ENCODE measurements at places on chromosomes 3 and 15.

DNA sequence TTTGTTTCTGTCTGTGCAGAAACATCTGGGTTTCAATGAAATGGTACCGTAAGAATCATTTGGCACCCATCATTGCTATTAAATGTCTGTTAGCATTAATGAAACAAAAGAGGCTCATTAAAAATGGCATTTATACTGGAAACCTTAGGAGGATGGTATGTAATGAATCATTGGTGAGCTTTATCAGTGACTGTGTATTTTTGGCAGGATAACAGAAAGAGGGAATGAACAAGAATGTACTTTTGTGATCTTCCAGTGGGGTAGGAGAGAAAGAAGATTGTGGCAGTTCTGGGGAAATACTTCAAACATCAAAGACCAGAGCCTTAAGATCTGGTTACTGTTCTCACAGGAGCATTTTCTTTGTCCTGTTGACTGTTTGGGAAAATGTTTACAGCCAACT, 4.7 kb upstream of the DCBLD2 start:
- DNase-seq = no peak

- DNase-seq = peak; percentile 34
Measured at GRCh38 chr3:38117748-38118420, 19.0 kb downstream of the ACAA1 start.

- DNase-seq = no peak
Measured at GRCh38 chr15:95972041-95972553, 358.4 kb upstream of the NR2F2 start.

DNA sequence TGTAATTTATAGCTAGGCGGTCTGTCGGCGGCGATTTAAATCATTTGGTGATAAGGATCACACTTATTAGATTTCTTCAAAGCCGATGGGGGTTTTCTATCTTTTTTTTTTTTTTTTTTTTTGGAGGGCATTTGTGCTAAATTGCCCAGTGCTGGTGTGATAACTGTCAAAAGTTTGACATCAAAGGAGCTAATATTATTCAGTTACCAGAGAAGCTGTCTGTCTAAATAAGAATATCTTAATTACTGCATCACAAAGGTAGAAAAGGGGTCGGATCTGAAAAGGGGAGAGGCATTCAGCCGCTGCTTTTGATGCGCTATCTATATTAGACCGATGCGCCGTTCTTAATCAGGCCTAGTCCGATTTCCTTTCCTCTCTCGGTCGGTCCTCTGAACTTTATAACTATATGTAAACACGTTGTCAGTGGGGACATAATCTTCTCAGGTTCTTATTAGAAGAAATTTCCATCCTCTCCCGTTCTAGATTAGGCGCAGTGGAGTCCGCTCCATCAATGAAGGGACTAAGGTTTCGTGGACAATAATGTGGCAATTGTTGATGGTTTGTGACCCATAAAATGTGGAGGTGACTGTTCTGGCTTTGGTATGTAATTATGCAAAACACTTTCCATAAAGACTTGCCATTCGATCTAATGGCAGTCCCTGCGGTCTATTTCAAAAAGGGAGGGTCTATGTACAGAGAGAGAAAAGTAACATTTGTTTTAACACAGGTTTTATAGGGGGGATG, 31.7 kb downstream of the NR2F2 start:
- no peak for DNase-seq

GRCh38 chr3:61682671-61683548, 121.5 kb downstream of the PTPRG start:
- no peak for DNase-seq

DNA sequence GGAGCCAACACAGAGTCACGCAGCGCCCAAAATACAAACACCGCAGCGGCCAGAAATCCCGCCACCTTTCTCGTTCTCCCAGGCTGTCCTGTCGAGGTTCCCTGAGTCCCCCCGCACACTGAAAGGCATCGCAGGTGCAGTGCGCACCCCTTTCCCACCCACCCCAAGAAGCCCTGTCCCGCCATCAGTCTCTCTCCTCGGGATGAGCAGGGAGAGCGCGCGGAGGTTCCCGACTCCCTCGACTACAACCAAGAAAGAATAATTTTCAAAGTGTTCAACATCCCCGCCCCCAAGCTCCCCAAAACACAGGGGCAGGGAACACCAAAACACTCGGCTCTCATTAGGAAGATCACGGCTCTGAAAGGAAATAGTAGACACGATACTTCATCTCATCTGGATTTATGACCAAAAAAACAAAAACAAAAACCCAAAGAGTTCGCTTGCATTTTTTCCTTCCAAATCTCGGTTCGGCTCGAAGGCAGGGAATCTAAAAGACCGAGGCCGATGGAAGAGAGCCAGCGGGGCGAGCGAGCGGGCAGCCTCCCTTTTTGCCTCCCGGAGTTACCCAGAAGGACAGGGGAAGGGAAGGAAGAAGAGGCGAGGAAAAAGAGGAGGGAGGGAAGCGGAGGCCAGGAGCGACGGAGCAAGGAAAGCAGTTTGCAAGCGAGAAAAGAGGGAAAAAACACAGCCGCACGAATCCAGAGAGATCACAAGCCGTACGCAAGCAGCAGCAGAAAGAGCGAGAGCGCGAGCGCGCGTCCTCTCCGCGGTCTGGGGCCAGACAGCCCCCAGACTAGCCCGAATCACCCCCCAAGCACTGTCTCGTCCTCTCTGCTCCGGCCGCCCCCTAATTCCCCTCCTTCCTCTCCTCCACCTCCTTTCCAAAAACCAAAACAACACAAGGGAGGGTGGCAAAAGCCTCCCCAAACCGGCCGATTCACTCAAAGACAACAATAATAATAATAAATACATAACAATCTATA, 808 bp downstream of the BCL6 start:
- peak; percentile 44 for DNase-seq

GRCh38 chr3:140767566-140767965, 89.7 kb downstream of the TRIM42 start:
- no peak for DNase-seq

- no peak for DNase-seq
Measured at GRCh38 chr3:9247941-9248521, 1.4 kb downstream of the SRGAP3 start.

GRCh38 chr3:25588441-25589103, 76.1 kb downstream of the TOP2B start:
- no peak for DNase-seq

- DNase-seq = no peak
Measured at GRCh38 chr3:43198301-43198700, 88.0 kb upstream of the SNRK start.

DNA sequence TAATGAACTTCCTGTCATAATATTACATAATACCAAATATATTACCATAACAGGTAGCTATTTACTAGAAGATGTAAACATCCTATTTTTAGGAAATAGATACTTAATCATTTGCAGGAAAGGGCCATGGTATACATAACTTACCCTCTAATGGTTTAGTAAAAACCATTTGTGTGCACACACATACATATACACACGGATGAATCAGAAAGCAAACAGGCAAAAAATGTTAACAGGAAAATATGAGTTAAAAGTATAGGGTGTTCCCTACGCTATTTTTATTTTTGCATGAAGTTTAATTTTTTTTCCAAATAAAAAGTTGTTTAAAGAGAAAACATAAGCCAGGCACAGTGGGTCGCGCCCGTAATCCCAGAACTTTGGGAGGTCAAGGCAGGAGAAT, 34.6 kb downstream of the FAM174B start:
- DNase-seq = no peak

DNA sequence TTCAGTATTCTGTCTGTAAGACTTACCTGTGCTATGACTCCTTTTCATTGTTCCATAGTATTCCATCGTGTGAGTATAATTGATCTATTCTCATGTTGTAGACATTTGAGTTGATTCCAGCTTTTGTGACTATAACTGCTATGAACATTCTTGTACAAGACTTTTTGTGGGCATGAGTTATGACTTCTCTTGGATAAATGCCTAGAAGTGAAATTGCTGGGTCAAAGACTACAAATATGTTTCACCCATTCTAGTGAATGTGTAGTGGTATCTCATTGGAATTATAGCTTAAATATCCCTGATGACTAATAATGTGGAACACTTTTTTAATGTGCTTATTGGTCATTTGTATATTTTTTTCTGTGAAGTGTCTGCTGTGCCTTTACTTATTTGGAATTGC, 27.6 kb upstream of the NPHP3 start:
- DNase-seq = no peak

DNA sequence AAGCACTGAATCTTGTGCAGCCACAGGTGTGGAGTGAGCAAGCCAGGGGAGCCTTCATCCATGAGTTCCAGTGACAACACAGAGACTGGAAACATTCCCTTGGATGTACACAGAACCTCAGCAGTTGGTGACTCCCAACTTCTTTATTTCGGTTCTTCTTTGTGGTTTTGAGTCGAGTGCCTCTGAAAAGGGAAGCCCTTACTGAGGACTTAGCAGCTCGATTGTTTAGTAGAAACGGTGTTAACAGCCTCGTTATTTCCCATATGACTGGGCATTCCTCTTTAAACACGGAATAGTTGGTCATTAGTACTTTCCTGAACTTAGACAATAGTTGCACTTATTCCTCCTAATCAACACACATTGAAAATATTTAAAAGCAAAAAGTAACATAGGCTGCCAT, 7.7 kb downstream of the SLCO3A1 start:
- no peak for DNase-seq

DNA sequence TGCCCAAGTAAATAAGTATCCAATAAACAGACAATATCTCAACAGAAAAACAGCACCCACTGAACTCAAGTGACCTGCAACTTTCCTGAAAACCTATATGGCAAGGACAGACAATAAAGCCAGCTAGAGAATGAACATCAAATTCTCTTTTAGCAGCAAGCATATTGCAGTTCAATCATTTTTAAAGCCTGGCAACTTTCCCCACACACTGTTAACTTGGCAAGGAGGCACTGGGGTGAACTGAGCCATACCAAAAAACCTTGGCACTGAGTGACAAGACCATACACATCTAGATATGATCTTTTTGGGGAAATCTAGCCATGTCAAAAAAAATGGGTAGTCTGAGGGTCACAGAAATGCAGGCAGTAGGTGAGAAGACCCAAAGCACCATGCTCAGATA, 174.6 kb downstream of the STT3B start:
- no peak for DNase-seq

DNA sequence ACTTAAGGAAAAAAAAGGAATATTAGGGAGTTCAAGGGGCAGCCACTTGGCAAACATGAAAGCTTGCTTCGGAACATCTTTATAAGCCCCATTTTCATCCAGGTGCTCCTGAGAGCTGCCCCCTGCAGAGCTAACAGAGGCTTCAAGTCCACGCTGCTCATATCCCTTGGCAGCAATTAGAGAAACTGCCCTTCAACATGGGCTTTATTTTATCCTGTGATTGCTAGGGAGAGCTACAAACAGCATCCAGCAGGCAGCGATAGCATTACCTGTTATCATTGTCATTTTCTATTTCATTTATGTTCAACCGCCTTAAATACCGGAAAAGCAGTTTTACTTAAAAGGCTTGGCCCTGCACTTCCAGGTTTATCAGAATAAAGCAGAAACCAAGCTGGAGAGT, 68.4 kb upstream of the MCTP2 start:
- no peak for DNase-seq

DNA sequence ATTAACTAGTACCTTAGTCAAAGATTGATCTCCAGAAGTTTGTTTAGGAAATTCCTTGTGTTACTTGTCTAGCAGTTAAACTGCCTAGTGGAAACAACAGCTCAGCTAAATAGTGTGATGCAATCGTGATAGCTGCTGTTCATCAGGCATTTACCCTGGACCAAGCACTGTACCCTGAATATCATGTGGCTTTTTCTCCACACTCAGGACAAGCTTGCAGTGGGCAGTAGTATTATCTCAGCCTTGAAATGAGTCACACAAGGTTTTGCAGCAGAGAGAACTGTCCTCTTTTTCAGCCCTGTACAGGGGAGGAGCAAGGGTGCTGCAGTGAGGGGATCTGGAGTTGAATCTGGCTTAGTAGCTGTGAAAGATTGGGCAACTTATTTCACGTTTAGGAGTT, 208.4 kb downstream of the TP63 start:
- DNase-seq = no peak

DNA sequence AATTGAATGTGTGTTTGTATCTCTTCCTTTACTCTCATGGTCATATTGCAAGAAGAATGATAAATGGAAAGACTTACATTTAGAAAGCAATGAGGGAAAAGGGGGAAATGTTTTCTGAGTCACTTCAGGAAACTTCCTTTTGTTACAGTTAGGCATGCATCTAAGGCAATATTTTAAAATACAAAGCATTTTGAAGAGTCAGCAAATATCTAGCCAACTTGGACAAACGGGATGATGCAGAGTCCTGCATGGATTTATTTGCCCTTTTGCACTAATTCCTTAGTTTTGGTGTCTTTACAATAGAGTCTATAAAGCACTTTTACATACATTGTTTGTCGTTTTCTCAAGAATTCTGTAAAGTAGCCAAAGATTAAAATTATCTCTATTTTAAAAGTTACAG, 286.2 kb upstream of the UBE2E2 start:
- no peak for DNase-seq
